ENCODE measurements at places on chromosomes 7 and 10.

DNA sequence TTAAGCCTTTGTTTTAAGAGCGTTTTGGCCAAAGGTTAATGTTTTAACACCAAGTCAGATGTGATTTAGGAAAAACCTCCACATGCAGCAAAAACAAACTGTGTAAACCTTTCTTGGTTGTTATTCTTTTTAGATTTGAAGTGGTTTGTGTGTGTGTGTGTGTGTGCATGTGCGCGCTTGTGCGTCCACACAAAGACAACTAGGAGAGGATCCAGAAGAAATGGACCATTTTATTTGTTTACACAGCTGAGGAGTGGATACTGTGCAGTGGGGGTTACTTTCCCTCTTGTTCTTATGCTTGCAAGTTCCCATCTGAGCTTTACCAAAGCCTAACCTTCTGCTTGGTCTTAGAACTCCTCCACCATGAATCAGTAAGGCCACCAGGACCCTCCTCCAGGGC lies 20.0 kb downstream of the TCF7L2 start:
- ATAC-seq: no peak

GRCh38 chr7:44484482-44485313 lies 5.8 kb downstream of the NUDCD3 start:
- no peak for ATAC-seq

- ATAC-seq: no peak
These were observed 206.0 kb downstream of the CXCL12 start for GRCh38 chr10:44178856-44179255.

GRCh38 chr7:128209229-128210035 lies 31.6 kb upstream of the LEP start:
- peak; percentile 69 for ATAC-seq

GRCh38 chr7:28990200-28990960 lies 32.2 kb upstream of the TRIL start:
- ATAC-seq: no peak

- ATAC-seq: no peak
These were observed 85.1 kb downstream of the WDR37 start for GRCh38 chr10:1141261-1141660.

DNA sequence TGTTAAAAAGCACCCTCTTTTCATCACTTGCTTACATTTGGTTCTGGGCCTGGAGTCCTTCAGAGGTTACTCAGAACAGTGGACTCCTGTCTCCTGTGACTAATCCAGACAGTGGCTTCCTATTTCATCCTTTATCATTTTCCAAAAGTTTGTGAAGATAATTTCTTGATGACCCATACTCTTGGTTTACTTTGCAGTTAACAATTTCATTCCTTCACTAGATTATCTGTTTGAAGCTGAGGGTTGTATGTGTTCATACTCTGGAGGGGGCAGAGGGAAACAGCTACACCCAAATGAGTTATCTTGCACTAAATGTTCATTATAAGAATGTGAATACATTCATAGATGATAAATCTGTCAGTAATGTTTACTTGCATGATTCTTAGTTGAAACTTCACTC lies 124.7 kb downstream of the ZNF248 start:
- ATAC-seq: no peak

GRCh38 chr10:114115661-114116445 lies 58.1 kb downstream of the CCDC186 start:
- ATAC-seq: no peak

DNA sequence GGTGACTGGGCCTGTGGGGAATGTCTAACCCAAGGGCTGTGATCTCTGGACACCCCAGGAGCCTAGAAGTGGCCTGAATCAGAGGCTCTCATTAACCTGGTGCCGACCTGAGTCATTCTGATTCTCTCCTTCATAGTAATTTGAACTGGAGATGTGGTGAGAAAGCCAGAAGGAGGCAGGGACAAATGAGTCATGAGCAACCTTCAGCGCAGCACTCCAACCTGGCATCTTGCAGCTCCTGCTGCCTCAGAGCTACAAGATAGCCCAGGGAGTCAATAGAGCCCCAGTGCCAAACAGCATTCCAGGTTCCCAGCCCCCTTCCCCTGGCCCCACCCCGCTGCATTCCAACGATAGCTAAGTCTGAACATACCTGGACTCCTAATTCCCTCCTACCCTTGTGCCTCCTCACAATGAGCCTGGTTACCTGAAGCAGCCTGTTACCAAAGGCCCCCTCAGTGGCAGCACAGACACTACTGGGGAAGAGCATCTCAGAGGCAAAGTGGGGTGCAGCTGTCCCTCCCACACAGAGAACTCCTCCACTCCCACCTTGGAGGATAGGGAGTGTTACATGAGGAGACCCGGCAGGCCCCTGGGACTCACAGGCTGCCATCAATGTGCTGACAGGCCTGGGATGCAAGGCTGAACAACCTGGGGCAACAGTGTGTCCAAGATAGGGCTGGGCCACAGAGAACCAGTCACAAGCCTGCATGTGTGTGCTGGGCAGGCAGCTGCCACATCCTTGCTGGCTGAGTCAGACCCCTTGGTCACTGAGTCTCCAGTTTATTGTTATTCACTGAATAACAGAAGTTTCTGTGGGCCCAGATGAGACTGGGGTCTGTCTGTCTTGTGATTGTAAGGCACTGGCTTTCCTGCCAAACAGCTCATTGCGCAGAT lies 76.8 kb upstream of the LEP start:
- ATAC-seq: no peak
